ENCODE measurements at places on chromosomes 12 and 14. TPM values are rescaled to one million over a fixed set of nuclear protein-coding genes. Genes with fewer than 3 reads are reported as not detected.

PCNX1 gene
- 73.1 TPM for total RNA-seq

FOXG1 gene
- not detected for total RNA-seq

GRCh38 chr12:128798571-128799341 lies 25.0 kb downstream of the SLC15A4 start:
- DNase-seq, result no peak

- DNase-seq, result no peak
Observed at GRCh38 chr14:103679351-103679750, 35.9 kb downstream of the XRCC3 start.

SUDS3 gene
- total RNA-seq, result 8.0 TPM

- DNase-seq, result no peak
Observed at GRCh38 chr14:52052288-52052943, 16.4 kb downstream of the NID2 start.

DNA sequence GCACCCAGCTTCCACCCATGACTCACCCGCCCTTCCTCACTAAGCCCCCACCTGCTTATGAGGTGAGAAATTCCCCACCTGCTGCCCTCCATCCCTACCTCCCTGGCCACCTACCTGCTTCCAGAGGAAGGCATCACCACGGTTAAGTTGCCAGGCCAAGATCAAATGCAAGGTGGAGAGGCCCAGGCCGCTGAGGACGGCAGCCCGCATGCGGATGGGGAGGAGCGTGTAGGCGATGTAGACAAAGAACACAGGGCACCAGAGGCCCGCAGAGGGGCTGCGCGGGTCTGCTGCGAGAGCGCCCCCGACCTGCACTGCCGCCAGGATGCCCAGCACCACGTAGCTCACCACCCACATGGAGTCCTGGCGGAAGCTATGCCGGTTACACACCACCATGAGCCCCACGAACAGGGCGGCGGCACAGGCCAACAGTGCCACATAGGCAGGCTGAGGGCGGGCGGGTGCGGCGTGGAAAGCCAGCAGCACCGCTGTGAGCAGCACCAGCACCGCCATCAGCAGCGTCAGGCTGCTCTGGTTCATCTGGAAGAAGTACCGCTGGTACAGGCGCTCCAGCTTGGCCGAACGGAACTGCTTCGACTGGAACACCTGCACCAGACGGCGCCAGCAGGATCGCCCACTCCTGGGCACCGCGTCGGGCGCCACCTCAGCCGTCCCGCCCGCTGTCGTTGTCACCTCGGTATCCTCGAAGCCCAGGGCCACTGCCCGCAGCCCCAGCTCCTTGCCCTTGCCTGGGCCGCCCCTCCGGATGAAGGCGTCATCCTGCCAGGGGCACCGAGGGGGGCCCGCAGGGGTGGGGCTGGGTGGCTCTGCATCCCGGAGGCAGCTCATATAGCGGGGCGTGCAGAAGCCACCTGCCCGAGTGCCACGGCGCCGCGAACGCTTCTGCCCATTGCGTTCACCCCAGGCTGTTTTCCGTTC lies 6.2 kb downstream of the ADCY6 start:
- DNase-seq, result no peak
